Activated T-cell treated with anti-CD3 and anti-CD28 coated beads for 4 hours (primary cell): ENCODE measurements at places on chromosomes 11 and 22.
A peak's percentile ranks its signal among the peaks of the same experiment; 100 is the strongest.

DNA sequence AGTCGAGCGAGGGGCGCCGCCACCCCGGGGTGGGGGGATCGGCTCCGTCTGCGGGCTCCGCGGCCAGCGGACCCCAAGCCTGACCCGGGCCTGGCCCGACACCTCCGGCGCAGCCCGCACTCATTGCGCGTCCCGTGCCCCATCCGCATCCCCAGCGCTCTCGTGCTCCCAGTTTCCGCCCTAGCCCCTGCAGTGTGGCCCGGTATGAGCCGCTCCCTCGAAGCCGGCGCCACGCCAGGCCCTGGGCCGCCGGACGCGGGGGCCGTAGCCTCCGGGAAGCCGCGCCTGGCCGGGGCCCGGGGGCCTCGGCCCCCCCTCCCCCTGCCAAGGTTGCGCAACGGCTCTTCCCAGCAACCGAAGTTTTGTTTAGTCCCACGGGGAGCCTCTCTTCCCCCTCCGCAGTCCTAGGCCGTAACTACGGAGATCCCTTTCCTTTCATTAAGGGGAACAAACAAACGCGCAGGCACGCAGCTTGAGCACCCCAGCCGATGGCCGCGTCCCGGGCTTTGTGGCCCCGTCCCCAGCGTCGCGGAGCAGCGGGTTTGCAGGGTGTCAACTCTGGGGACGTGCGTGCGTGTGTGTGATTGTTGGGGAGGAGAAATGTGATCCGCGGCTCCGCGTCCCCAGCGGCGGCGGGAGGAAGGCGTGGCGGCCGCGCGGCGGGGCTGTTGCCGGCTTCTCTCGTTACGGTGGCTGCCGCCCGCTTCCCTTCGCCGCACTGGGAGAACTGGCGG is 883 bp downstream of the HIPK3 start:
- peak; percentile 58 for DNase-seq

- no peak for DNase-seq
Measured at GRCh38 chr11:117759305-117759704, 37.7 kb downstream of the DSCAML1 start.

- no peak for DNase-seq
Measured at GRCh38 chr11:86692317-86692716, 19.9 kb upstream of the ME3 start.

- DNase-seq = no peak
Measured at GRCh38 chr11:66852466-66853241, 4.2 kb upstream of the LRFN4 start.

- no peak for DNase-seq
Measured at GRCh38 chr11:68057807-68058206, 19.0 kb downstream of the TCIRG1 start.

GRCh38 chr11:30938171-30938570 is 352.0 kb upstream of the MPPED2 start:
- DNase-seq = no peak

DNA sequence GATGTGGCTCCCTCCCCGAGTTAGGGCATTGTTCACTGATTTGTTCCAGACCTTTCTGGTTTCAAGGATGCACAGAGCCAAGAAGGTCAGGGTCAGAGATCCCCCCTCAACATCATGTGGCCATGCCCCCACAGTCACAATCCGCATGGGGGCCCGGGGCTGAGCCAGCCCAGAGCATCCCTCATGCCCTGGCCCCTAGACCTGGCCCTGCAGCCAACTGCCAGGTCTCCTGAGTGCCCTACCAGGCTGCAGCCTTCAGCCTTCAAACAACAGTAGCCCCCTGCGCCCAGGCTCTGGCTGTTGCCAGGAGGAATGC is 142.4 kb downstream of the CRYBB2 start:
- DNase-seq = no peak

DNA sequence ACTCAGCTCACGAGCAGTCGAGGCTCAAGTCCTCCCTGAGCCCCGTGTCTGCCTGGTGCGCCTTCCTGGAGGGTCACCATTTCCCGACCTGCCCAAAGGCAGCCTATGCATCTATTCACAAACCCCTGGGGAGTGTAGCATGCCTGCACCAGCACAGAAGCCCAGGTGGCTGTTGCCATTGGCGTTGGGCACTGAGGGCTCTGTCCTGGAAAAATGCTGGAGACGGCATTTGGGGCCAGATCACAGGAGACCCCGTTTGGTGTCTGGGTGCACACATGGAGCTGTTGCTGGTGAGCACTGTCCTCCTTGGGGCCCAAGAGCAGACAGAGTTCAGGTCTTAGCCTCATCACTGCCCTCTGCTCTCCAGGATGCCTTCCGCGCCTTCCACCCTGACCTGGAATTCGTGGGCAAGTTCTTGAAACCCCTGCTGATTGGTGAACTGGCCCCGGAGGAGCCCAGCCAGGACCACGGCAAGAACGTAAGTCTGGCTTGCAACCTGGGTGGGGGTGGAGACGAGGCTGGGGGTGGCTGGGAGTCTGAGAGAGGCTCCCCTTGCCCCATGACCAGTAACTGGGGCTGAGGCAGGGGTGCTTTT is 9.4 kb downstream of the FADS2 start:
- no peak for DNase-seq

DNA sequence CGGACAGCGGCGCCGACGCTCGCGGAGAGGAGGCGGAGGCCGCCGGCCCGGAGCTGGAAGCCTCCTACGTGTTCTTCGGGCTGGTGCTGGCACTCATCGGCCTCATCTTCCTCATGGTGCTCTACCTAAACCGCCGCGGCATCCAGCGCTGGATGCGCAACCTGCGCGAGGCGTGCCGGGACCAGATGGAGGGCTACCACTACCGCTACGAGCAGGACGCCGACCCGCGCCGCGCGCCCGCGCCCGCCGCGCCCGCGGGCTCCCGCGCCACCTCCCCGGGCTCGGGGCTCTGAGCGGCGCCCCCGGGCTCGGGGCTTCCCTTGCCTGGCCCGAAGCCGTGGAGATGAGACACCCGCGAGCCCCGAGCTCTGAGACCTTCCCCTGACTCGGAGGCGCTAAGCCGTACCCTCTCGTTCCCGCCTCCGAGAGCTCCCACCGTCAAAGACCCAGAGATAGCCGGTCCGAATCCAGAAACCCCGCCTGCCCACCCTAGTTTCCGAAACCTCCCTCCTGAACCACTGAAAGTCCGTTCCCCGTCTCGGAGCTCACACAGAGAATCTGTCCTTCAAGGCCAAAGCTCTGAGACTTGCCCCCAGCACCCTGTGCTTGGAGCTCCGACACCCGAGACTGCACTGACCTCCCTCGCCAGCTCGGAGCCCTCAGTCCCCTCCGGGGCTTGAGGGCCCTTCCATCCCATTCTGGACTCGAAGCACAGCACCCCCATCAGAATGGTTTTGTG is 1.5 kb downstream of the TPBGL start:
- no peak for DNase-seq

GRCh38 chr11:33687733-33688479 is 12.7 kb downstream of the C11orf91 start:
- no peak for DNase-seq

DNA sequence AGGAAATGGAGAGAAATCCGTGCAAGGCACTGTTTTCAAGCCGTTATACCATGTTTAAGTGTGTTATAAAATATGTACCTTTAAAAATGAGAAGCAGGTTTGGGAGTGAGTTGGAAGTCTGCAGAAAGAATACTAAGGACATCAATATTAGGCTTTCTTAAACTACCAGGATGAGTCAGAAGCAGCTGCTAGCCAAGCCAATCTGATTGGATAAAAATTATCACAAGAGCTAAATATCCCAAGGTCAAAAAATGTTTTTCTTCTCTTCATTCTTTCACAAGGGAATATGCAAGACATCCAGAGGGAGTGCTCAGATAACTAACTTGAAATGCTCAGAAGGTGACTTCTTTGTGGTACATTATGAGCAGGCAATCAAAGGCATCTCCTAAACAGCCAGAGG is 19.3 kb upstream of the CKAP5 start:
- DNase-seq = no peak

GRCh38 chr11:45665933-45666647 is 668 bp upstream of the CHST1 start:
- DNase-seq = no peak

DNA sequence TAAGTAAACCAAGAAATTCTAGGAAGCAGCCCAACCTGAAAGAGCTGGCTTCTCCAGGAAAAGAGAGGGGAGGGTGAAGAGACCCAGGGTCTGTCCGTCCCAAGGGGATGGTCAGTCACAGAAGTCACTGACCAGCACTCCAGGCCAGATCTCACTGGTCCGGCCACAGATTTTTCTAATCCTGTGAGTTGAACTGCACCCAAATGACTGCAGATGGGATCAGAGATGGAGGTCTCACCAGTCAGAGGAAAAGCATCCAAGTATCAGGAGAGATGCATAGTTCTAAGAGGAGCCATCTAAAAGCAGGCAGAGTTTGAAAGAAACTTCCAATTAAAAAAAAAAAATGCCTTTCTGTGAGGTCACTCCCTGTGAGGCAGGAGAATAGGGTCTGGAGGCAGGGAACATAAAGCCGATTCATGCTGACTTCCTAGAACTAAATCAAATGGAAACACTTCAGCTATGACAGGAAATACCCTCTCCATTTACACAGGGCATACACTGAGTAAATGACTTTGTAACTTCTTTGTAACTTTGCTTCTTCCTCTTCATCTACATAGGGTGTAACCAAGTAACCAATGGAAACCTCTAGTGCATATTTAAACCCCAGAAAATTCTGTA is 144.5 kb downstream of the CCDC34 start:
- DNase-seq = no peak

DNA sequence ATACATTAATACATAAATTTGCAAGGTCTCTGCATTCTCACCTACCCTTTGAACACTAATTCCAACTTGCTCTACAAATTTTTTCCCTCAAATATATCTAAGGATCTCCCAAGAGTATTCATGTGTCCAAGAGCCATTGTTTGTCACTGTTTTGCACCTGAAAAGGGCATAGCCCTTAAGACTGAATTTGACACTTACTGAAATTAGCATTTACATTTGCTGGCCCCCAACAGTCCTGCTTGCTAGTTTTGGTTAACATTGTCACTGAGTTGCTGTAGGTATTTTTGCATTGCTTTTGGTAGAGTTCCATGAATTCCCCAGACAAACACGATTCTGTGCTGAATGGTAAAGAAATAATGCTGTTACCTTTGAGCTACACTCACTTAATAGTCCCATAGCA is 57.3 kb downstream of the KCNA4 start:
- DNase-seq = no peak

DNA sequence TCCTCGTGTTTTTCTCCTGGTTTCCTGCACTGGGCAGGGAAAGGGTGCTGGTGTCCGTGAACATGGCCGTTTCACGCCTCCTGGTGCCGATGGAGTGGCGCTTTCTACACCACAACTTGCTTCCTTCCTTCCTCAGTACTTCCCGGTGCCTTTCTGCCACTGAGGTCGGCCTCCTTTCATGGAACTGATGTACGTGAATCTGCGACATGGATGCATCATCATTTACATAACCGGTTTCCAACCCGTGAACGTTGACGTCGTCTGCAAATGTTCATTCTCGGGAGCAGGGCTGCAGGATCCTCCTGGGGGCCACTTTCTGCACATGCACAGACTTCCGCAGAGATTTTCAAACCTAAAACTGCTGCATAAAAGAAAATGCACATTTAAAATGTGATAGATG is 474.4 kb downstream of the BRD1 start:
- no peak for DNase-seq

GRCh38 chr11:69695581-69695980 is 8.2 kb downstream of the FGF19 start:
- DNase-seq = no peak

GRCh38 chr22:35708453-35708852 is 9.2 kb upstream of the APOL5 start:
- no peak for DNase-seq

DNA sequence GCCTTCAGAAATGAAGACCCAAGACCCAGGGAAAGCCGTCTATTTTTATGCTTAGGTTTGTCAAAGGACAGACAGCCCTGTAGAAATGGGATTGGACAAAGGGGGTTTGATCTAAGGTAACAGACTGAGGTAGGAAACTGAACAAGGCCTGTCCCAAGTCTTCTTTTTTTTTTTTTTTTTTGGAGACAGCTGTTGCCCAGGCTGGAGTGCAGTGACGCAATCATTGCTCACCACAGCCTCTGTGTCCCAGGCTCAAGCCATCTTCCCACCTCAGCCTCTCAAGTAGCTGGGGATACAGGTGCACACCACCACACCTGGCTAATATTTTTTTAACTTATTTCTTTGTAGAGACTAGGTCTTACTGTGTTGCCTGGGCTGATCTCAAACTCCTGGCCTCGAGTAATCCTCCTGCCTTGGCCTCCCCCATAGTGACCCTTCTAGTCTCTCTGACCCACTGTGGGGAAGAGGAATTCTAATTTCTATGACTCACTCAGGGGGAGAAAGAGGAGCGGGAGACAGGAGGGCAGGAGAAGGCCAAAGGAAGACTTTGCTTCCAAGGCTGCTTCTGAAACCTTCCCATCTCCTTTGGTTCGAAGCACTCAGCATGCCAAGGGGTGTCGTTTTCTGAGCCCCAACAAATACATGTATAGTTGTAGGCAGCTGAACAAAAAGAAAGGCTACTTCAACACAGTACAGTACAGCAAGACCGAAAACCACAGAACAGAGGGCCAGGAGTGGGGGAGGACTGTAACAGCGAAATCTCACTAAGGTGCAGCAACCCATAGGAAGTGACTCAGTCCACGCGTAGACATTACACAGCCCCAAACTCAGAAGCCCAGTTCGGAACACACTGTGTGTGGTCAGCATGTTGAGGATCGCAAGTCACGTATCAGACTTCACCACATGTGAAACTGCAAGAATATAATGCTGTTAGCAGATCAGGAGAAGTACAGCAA is 872 bp downstream of the TMA7B start:
- peak; percentile 39 for DNase-seq

DNA sequence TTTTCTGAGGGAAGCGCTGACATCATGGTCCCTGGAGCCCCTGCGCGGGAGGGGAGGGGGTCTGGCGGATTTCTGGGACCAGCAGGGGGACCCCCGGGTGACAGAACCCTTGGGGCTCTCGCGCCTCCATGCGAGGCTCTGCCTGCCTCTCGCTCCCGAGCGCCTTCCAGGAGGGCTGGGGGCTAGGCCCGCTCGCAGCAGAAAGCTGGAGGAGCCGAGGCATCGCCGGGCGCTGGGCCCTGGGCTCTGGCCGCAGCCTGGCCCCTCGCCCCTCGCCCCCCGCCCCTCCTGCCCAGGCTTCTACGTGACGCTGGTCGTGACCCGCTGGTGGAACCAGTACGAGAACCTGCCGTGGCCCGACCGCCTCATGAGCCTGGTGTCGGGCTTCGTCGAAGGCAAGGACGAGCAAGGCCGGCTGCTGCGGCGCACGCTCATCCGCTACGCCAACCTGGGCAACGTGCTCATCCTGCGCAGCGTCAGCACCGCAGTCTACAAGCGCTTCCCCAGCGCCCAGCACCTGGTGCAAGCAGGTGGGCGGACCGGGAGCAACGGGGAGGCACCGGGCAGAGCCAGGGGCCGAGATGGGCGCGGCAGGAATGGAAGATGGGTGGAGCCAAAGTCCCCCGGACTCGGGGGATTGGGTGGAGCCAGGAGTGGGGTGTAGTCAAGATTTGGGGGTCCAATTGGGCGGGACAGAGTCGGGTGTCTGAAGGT is 5.4 kb downstream of the BEST1 start:
- DNase-seq = no peak
